NCI-H2081 treated with DMSO at 0.1 percent for 48 hours (cell line): ENCODE measurements at places on chromosomes 2 and 18.

- DNase-seq: no peak
Observed at GRCh38 chr2:66433945-66434678, 813 bp upstream of the MEIS1 start.

DNA sequence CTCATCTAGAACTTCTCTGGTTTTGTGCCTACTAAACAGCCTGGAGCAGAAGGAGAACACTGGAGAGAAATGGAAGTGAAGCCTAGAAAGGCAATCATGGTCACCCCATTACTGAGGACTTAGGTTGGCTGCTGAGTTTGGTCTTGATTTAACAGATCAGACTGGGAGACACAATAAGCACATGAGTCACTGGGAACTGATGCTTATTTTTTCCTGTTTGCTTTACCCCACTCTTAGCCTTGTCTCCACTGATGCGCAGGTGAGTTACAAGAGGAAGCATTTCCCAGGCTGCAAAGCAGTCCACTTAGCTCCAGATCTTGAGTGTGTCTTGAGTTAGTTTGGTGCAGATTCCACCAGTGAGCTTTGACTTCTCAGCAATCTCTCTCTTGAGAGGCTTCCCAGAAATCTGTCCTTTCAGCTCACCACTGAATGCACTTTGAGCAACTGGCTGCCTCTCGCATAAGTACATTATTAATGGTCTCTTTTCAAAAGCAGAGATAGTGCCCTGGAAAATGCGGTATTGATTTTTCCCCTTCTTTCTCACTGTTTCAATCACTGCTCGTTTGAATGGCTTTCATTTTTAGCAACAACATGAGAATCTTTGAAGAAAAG is 390.2 kb upstream of the SETBP1 start:
- no peak for DNase-seq

GRCh38 chr2:11708106-11708505 is 38.1 kb upstream of the NTSR2 start:
- DNase-seq: no peak

DNA sequence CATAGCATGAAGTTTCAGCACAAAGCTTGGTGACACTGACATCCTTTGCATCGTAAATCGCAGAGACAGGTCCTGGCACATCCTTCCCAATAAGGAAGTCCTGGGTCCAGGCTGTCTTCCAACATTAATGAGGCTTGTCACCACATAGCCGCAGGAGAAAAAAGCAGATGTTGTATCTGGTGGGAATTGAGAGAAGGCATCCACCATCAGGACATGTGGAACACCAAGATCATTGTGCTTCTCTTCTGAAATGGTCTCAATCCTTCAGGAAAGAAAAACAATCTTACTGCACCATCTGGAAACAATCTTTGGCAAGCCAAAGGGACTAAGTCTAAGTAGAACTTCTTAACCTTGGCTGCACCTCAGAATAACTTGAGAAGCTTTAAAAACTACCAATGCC is 119.0 kb upstream of the ARHGAP28 start:
- DNase-seq: no peak

DNA sequence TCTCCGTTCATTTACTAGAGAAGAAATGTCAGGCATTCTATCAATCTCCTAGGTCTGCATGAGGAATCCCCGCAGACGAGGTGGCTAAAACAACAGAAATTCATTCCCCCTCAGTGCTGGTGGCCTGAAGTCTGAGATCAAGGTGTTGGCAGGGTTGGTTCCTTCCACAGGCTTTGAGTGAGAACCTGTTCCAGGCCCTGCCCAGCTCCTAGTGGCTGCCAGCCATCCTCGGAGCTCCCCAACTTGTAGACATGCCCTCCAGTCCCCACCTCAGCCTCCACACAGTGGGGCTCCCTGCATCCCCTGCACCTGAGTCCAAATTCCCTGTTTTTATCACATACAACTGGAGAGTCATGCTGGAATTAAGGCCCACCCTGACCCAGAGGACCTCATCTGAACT is 145.3 kb upstream of the ALKAL2 start:
- DNase-seq: no peak

DNA sequence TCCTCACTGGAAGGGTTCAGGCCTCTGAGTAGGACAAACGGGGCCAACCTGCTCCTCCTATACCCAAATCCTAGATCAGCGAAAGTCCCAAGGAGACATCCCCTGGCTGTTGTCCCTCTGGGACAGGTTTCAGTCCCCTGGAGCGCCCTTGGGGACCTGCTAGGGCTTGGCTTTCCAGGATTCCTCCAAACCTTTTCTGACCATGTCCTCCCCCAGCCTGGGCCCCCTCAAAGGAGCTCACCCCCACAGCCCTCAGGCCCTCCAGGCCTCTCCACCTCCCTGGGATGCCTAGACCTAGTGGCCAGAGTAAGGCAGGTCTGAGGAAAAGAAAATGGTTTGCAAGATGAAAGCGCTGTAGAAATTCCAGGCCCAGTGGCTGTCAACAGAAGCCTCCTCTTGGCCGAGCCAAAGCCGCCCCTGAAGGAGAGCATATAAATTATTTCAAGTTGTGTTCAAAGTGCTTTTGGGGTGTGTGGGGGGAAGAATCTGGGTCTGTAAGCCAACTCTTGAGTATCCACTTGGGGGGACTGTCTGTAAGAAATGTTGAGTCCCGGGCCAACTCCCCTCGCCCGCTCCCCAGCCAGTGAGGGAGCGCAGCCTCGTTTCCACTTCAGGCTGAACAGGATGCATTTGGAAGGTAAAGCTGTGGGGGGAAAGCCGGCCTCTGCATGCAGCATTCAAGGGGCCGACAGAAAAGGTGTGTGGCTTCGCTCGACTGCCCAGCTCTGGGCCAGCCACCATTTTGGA is 158.6 kb downstream of the DYSF start:
- no peak for DNase-seq
